ENCODE measurements at places on chromosomes 13 and 19. TPM values are rescaled to one million over a fixed set of nuclear protein-coding genes. Genes with fewer than 3 reads are reported as not detected.

DNA sequence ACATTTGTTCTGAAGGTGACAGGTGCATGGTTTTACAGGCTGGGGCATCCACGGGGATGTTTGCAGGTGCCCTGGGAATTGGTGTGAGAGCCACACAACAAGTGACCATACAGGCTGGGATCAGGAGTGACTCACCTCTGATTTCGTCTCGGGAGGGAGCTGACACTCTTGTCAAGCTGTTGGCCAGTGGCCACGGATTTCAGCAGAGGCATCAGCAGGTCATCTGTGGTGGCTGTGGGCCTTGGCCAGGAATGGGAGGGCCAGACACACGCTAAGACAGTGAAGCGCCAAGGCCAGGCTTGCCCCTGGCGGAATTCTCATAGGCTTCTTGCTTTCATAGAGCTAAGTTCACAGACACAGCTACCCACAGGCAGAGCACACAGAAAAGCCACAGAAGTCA, 108.6 kb downstream of the HSPH1 start:
- no peak for DNase-seq

The SIGLEC10 gene
- 0.19 TPM for total RNA-seq

The GFY gene
- not detected for total RNA-seq

- peak; percentile 33 for DNase-seq
Measured at GRCh38 chr19:628168-628567, 5.2 kb downstream of the POLRMT start.

DNA sequence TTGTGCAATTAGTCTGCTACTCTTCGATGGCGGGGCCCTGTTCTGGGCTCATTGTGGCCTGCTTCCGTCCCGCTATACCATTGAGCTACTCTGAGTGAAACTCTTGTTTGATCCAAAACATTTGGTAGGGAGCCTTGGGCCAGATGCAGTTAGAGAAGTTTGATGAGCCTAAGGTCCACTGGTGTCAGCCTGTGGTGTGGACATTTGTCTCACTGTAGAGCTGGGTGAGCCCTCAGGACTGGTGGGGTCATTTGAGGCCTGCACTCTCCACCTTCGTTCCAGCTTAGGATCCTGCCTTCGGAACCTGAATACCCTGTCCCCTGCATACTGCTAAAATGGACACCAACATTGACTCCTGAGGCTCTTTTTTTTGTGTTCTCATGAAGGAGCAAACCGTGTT, 6.9 kb downstream of the UBAC2 start:
- DNase-seq, result no peak

The TMEM145 gene
- total RNA-seq, result 0.29 TPM

- peak; percentile 79 for DNase-seq
Measured at GRCh38 chr19:8515317-8515716, 1.4 kb upstream of the ZNF414 start.

DNA sequence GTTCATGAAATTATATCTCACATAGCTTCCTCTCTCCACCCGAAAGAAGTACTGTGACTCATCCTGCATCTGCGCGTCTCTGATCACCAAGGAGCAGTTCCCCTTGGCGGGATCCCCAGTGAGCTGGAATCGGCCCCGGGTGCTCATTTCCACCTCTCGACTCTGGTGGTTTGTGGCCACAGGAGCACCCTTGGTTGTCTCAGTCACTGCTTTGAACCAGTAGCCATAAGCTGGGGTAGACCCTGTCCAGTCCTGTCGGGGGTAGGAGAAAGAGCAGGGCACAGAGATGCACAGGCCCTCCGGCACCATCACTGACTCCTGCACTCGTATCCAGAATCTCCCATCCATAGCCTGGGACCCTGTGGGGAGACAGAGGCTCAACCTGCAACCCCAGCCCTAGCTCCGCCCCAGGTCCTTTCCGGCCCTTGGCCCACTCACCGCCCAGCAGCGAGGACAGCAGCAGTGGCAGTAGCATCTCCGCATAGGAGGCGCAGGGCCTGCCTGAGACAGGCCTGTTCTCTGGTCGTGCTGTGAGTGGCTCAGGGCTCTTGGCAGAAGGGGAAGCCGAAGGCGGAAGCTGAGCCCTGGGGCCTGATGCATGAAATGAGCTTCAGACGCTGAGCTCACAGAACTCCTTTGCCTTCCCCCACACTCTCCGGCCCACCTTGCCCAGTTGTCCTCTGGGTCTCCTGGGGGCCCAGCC, at the start of gene SIGLEC10:
TSS of gene SIGLEC10 (minus strand) at position 536 of the 703 bp plus-strand sequence. CDS start at position 475, 61 bp downstream.
- DNase-seq, result peak; percentile 72

GRCh38 chr13:95970878-95971277, 82.3 kb downstream of the UGGT2 start:
- DNase-seq, result no peak

The LRP3 gene
- 0.22 TPM for total RNA-seq

The TECR gene
- 120 TPM for total RNA-seq

- peak; percentile 78 for DNase-seq
Measured at GRCh38 chr19:56367829-56368711, 25.3 kb downstream of the ZNF582 start.

DNA sequence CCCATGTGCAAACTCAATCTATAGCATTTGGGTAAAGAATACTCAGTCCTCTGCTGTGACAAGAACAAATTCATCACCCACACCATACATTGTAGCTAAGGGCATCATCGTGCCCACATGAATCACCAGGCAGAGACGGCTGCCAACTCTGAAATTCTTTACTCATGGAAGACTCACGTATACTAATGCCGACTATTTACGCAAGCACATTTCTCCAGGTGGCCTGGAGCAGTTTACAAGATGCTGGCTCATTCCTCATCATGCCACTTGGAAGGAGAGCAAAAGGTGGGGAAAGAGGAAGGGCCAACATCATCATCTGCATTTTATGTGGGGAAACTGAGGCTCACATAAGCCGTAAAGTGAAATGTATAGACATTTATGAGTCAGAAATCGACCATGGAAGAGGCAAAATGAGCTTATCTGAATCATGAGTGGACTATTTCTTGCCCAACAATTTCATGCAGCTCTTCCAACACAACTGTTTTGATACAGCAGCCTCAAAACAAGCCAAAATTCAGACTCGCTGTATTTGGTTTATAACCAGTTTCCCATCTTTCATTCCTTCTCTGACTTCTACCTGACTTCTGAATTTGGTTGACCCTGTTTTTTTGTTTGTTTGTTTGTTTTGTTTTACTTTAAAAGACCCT, 213.9 kb upstream of the SERP2 start:
- no peak for DNase-seq

The WDR87 gene
- not detected for total RNA-seq

GRCh38 chr19:39355253-39355652, 13.0 kb downstream of the SAMD4B start:
- no peak for DNase-seq

DNA sequence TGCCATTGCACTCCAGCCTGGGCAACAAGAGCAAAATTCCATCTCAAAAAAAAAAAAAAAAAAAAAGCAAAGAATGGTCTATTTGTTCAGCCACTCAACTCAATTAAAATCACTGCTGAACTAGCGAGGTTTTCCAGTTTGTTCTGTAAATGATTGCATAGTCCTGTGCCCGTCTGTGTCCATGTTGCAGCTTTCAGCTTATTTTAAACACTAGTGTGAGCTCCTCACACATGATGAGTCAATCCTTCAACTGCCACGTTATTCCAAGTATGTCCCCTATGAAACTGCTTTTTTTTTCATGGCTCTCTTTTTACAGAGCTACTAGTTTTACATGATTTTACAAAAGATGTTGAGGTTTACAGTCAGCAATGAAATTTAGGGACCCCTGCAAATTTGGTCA, 12.2 kb downstream of the SUGP2 start:
- no peak for DNase-seq

DNA sequence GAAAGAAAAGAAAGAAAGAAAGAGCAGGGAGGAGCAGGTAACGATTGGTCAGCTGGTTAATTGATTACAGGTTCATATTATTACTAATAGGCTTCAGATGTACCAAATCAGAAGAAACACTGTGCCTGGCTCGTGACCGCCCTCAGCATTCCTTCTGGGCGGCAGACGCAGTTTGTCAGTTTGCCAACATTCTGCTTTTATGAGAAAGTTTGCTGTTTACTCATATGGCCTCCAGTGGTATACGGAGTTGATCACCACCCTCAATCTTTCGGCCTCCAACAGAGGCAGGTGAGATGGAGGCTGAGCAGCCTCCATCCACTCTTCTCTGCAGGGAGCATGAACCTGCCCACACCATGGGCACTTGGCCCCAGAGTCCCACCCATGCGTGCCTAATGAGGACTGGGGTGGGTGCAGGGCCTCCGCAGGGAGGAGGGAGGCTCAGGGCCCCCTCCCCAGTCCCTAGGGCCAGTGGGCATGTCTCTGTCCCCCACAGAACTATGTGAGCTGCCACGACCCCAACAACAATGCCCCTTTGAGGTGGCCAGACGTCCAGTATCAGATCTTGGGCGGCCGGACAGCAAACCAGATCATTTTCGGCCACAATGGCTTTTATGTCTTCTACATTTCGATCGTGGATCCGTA, 8.8 kb downstream of the PRR22 start:
- no peak for DNase-seq

DNA sequence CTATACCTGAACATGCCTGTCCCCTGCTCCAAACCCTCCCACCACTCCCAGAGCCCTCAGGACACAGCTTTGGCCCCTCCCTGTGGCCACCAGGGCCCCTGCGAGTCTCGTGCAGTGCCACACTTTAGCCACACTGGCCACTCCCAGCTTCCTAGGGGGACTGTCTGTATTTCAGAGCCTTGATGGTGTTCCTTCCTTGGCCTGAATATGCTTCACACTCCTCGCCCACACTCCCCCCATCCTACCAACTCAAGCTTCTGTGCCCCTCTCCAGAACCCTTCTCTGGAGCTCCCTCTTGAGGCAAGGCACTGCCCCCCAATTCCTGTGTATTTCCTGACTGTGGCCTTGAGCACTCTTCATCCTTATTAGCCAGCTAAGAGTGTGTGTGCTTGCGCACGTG, 80.2 kb downstream of the DPF1 start:
- DNase-seq, result no peak

DNA sequence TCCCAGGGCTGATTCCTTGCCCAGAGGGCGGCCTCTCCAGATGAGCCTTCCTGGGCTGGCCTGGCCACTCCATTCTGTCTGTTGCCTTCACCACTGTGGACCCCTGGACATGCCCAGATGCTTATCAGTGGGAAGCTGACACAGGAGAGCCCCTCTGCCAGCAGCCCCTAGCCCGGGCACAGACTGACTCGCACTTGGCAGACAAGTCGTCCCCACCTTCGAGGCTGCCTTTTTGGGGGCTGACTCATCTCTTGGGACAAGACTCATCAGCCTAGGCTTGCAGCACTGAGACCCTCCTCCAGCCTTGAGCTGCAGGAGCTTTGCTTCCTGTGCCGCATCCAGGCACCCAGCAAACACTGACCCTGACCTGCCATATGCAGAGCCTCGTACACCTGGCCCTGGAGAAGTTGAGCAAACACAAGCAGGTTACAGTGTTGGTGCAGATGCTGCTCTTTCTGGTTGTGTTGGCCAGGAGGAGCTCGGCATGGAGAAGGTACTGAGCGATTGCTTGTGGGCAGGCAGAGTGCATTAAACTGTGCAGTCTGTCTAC, 8.1 kb downstream of the CHST8 start:
- DNase-seq, result no peak

DNA sequence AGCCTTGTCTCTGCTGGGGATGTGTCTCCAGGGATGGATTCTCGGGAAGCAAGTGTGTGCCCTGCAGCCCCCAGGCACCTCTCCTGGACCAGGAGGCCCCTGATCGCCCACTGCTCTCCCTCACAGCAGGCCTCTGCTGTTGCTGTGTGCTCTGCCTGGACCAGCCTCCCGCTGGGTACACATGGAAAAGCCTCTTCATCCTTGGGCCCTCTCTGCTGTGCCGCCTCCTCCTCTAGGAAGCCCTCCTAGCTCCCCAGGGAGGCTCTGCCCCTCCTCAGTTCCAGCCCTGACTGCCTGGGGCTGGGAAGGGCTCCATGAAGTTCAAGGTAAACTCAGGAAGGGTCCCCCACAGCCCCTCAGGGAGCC, 12.0 kb downstream of the NDUFA11 start:
- DNase-seq, result no peak

- no peak for DNase-seq
Measured at GRCh38 chr13:110132225-110132982, 174.6 kb downstream of the COL4A1 start.

The PTPRS gene
- 0.39 TPM for total RNA-seq

The ATXN8OS gene
- total RNA-seq, result not detected

DNA sequence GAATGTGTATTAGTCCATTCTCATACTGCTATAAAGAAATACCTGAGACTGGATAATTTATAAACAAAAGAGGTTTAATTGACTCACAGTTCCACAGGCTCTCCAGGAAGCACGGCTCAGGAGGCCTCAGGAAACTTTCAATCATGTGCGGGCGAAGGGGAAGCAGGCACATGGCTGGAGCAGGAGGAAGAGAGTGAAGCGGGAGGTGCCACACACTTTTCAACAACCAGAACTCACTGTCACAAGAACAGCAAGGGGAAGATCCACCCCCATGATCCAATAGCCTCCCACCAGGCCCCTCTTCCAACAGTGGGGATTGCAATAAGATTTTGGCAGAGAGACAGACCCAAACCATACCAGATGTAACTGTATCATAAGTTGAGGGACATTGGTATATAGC, 72.7 kb downstream of the IRS2 start:
- DNase-seq, result no peak

- no peak for DNase-seq
Measured at GRCh38 chr19:56097306-56097705, 23.8 kb downstream of the ZNF787 start.

DNA sequence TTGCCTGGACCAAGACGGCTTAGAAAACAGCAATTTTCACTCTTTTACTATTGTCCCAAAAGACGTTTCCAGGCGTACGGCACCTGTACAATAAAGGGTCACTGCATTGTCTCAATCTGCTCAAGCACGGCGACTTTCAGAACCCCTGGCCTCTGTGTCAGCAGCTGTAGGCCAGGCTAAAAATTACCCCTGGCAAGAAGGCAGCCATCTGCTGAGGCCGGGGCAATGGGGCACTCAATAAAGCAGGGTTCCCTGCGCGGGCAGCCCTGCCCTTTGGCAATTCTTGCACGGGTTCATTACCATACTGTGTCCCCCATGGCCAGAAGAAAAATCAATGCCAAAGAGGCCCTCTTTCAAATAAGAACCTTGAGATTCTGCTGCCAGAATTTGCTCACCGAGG, 52.1 kb downstream of the STK24 start:
- no peak for DNase-seq

The SLC25A41 gene
- total RNA-seq, result not detected

DNA sequence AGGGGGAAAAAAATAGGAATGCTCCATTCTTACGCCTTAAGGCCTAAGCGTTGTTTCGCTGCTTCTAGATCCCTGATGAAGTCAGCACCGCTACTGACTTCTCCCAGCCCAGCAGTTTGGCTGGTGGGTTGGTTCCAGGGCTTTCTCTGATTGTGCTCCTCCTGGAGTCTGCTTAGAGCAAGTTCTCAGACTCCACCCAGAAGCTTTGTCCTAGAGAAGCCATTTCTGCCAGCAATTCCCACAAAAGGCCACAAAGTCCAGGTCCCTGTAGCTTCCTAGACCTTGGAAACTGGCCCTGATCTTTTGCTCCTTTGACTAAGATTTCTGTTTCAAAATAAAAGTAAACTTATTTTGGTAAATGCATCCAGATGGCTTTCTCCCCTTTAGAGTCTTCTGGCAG, 65.4 kb downstream of the KCTD12 start:
- no peak for DNase-seq

GRCh38 chr13:74105871-74106270, 28.3 kb downstream of the KLF12 start:
- DNase-seq, result no peak

- no peak for DNase-seq
Measured at GRCh38 chr13:38941353-38941945, 49.2 kb downstream of the STOML3 start.

The LGALS4 gene
- 0.33 TPM for total RNA-seq

Data from activated CD4-positive, alpha-beta memory T cell treated with anti-CD3 and anti-CD28 coated beads for 36 hours (primary cell).